ENCODE measurements at places on chromosomes 12 and 14. TPM values are rescaled to one million over a fixed set of nuclear protein-coding genes. Genes with fewer than 3 reads are reported as not detected.

DNA sequence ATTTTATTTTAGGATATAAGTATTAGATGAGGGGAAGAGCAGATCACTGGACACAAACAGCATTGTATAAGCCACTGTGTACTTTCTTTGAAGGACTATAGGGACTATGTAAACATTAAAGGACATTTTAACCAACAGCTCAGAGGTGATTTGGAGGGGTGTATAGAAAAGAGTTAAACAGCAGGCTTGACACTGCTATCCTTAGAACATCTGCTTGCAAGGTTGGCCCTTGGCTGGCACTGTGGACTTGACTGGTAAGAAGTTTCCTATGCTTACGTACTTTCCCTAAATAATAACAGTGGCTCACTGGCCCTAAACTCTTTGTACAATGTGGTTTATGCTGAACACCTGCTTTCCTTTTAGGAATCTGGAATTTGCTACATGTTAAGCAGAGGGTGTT, 28.7 kb downstream of the ZFYVE26 start:
- no peak for DNase-seq

DNA sequence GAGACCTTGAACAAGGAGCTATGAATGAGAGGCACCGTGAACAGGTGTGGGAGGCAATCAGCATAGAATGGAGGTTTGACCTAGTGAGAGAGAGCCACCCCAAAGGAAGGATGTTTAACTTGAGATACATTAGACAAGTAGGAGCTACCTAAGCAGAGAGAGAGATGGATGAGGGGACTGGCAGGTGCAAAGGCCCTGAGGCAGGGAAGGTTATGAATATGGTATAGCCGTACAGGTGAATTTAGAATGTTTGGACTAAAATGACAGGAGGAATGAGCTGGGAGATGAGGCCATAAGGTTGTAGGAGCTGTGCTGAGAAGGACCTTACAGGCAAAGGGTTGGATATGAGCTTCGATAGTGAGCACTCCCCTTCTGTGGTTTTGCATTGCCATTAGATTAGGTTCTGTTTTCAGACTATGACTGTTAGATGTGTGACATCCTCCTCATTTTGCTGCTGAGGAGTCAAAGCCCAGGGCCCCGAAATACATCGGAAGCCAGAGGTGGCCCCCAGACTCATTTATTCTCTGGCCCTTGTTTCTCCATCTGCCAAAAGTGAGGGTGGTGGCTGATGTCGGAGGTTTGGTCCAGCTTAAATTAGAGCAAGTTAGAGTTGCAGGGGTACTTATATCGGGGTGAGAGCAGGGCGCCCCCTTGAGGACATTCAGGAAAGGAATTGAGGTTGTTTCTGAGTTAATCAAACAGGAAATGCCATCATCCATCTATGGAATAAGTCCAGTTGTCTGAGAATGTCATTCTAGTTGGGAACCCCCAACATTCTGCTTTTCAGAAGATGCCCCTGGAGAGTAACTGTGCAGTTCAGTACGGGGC, 29.4 kb downstream of the SLC24A4 start:
- DNase-seq = no peak

DNA sequence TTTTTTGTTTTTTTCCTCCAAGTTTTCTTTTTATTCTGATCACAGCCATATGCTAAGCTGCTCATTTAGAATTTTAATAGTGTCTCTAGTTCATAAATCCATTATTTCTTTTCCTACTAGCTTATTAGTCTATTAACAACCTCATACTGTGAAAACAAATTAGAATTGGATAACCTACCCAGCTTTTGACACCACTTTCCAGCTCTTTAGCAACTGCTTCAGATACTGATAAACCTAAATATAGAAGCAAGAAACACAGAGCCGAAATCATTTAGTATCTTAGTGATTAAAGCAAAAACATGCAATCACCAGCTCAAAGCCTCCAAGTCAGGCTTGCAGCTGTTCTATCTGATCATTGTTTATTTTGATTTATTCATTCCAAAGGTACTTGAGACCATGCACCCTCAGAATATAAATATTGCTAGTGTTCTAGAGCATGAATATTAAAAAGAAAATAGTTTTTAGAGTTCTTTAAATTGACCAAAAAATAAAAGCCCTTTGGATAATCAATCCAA, 121.5 kb downstream of the STXBP6 start:
- no peak for DNase-seq

DNA sequence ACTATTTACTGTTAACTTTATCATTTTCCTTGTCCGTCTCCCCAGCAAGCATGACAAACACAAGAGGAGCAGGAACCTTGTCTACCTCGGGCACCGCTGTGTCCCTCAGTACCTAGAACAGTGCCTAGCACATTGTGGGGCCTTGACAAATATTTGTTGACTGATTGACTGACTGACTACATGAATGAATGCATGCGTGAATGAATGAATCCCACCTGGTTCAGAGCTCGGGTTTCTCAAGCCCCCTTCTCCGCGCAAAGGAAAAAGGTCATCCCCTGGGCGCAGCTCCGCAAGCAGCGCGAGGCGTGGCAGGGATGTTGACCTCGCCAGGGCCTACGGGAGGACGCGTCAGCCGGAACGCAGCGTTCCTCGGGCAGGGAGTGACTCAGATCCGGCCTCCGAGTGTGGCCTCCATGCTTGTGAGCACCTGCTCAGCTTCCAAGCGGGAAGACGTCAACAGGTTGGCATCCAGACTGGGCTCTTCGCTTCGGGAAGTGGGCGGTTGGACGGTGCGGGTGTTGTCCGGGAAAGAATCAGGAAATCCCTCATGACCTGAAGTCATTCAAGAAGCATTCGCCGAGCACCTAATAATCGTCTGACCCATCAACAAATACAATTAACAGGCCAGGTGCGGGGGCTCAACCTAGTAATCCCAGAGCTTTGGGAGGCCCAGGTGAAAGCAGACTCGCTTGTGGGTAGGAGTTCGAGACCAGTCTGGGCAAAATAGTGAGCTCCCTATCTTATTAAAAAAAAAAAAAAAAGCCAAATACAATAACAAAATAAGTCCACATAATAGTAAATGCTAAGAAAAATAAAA, 13.9 kb upstream of the UBC start:
- peak; percentile 92 for DNase-seq

DNA sequence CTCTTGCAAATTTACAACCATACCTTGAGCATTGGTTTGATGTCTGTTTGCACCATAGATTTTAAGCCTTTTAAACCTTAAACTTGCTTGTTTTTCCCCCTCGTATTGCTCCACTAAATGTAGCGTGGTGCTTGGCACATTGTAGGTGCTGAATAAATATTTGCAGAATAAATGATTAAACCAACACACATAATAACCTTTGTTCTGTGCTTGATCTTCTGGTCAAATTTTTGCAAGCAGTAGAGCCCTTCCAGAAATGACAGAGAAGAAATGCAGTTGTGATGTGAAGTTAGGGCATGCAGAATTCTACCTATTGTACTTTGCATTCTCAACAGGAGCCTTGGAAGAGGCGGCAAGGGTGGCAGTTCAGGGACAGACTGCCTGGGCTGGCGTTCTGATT, 394.4 kb upstream of the TBX3 start:
- DNase-seq = no peak

DNA sequence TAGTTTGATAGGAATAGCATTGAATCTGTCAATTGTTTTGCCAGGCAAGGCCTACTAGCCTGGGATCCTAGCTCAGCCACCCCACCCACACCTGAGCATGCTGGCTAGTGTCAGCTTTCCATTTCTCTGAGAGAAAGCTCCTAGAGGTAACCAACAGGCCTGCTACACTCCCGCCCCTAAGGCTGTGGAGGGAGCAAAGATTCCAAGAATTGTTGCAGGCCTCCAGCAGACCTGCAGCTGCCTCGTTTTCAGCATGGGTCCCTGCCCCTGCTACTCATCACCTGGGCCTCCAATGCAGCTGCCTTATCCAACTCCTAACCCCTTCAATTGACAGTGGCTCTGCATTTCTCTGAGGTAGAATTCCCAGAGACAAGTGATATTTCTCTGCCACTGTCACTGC, 852.4 kb upstream of the MDGA2 start:
- DNase-seq = no peak

DNA sequence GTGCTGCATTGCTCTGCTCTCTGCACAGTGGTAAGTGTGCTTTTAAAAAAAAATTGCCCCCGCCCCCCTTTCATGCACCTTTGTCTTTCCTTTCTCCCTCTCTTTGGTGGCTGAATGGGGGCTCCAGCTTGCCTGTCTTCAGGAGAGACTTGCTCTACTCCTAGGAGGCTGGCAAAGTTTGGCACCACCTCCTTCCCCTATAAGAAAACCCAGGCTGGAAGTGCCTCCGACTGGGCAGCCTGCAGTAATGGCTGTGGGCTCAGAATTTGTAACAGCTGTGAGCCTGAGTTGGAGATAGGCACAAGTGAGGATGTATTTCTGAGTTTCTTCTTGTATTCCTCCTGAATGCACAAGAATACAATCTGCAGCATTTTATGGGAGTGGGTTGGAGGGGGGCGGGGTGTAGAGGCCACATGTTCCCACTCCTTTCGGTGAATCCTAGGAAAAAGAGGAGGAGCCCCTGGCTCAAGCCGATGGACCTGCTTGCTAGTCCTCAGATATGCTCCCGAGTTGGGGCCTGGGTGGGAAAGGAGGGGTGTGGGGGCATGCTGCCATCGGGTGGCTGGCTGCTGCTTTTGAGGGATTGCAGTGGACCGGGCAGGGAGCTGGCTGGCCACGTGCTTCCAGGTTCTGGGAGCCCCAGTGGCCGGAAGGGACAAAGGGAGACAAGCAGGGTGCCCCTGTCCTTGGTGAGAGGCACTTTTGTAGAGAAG, 124.3 kb downstream of the TSPAN9 start:
- DNase-seq = no peak

Gene CMKLR1
- total RNA-seq = 0.13 TPM

Gene SLC17A8
- total RNA-seq = not detected

Gene ASB2
- total RNA-seq = not detected

Gene CCDC184
- 0.07 TPM for total RNA-seq
